ENCODE measurements at places on chromosomes 3 and 15.

DNA sequence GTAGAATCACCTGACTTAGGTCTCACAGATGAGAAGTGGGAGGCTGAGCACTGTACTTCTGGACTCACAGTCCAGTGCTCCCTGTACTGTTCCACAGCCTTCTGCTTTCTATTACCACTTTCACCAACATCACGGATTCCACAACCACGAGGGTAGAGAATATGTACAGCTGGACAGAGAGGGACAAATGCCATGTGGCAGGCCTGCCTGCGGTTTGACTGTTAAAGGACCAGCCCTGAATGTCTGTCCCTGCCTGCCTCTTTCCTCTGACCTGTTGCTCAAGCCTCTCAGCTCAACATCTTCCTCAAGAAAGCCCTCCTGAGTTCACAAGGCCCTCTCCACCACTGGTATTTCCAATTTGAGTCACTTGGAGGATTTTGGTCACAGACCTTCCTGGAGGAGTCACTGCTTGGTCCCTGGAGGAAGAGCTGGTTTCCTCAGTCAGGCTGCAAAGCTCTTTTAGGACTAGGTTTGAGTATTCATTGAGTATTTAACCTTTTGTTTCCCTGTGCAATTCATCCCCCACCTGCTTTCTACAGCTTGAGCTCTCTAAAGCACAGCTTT, 49.1 kb downstream of the RAB11A start:
- DNase-seq = no peak

DNA sequence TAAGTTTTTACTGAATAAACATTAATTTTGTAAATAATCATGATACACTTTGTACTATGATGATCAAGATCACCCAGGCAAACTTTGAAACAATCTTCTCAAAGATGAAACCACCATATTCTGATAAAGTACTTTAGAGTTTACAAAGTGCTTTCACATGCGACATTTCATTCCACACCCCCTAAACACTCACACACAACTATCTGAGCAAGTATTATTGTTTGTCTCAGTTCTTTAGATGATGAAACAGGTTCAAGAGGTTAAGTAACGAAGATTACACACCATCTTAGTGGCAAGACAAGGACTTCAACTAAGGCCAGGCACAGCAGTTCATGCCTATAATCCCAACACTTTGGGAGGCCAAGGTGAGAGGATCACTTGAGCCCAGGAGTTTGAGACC, 37.6 kb downstream of the ZNF148 start:
- DNase-seq = no peak

DNA sequence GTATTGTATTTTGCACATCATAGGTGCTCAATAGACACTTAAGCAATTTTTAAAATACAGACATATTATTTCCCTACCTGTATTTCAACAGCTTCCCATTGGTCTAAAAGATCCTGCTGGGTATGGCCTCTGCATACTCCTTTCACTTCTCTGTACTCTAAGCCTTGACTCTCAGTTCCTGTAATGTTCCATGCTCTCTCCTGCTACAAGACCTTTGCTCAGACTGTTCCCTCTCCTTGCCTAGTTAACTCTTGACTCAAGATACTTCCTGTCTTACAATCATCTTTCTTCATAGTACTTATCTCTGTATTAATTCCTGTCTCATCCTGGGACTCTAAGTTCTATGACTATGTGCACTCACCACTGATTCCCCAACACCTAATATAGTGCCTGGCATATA, 1.7 kb downstream of the SCN11A start:
- DNase-seq = no peak

DNA sequence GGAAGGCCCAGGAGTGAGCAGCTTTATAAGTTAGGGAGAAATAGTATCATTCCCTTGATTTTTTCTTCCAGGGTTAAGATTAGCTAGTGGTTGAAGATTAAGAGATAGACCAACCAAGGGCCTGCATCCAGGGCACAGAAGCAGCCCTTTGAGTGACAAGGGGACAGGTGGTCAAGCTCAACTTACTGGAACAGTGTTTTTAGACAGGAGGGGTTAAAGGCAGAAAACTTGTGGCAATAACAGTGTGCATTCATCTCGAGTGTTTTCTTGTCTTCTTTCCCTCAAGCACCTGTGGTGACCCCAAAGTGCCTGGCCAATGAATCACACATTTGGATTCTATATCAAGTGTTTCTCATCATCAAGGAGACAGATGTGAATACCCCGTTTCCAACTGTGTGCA, 267.5 kb downstream of the PDCD6IP start:
- no peak for DNase-seq

GRCh38 chr15:69659454-69660050, 206.9 kb downstream of the RPLP1 start:
- no peak for DNase-seq

DNA sequence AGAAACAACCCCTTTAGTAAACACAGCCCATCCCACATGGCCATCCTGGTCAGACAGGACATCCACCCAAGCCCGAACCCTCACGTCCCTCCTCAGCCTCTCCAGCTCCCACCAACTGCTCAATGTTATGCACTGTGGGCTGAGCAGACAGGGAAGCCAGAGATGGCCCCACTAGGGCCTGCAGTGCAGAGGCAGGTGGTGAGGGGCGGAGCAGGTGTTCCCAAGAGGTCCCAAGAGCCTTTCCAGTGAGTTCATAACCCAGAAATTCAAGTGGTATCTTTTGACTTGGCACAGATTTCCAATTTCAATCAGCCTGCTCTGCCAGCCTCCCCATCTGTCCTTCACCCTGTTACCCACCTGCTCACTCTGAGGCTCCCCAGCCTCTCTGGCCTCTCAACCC, 130.3 kb downstream of the LIPC start:
- no peak for DNase-seq

DNA sequence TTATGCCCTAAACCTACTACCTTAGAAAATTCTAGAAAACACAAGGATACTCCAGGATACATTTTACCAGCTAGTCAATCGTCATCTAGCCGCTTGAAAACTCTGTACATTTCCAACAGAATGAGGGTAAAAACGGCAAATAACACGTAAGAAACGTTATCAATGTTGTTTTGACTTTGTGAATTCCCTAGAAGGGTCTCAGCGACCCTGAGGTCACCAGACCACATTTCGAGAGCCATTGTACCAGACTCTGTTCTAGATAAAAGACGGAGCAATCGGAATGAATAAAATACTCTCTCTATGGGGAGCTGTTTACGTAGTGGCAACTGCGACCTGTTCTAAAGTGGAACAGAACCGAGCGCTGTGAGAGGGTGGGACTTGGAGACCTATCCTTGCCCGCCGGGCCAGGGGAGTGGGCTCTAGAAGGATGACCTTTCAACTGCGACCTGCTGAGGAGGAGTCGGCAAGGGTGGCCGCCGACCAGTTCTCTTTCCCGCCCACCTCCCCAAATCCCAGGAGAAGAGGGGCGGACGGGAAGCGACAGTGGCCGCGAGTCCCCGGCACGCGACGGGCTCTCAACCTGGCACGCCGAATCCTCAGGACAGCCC, 778 bp upstream of the AP4E1 start:
- DNase-seq = no peak

GRCh38 chr15:80556694-80557367, 138.3 kb upstream of the ABHD17C start:
- no peak for DNase-seq

DNA sequence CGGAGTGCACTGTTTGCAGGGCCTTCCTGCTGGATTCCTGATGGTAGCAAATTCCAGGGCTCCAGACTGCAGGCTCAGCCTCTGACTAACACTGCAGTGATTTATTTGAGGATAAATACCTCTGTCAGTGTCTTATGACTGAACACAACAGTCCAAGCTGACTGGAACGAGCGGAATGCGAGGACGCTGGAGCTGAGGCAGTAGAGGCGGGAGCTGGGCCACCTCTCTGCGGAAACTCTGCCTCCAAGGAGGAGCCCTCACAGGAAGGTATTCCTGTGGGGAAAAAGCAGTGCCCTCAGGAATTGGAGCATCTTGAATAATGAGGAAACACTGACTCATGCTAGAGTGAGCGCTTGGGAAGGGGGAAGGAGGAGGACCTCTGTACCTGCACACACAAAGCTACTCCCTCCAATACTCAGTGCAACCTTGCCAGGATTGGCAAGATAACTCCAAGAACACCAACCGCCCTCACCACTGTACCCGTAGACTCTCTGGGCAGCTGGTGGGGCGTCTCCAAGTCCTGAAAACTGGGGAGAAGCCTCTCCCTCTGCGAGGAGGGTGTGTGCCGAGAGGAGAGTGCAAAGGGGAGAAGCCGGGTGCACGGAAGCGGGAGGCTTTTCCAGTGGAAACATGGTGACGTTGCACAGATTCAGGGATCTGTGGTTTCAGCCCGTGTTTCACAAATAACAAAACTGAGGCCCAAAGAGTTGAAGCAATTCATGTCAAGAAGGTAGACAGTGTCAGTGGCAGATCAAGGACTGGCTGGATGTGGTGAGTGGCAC, 43.0 kb downstream of the VGLL4 start:
- no peak for DNase-seq

- no peak for DNase-seq
Measured at GRCh38 chr15:25933456-25934158, 70.5 kb upstream of the ATP10A start.

GRCh38 chr3:42205800-42206514, 60.0 kb downstream of the CCK start:
- DNase-seq = no peak

GRCh38 chr15:88543065-88543776, 3.3 kb downstream of the DET1 start:
- no peak for DNase-seq

GRCh38 chr15:100073982-100074381, 267.8 kb downstream of the ADAMTS17 start:
- DNase-seq = no peak

DNA sequence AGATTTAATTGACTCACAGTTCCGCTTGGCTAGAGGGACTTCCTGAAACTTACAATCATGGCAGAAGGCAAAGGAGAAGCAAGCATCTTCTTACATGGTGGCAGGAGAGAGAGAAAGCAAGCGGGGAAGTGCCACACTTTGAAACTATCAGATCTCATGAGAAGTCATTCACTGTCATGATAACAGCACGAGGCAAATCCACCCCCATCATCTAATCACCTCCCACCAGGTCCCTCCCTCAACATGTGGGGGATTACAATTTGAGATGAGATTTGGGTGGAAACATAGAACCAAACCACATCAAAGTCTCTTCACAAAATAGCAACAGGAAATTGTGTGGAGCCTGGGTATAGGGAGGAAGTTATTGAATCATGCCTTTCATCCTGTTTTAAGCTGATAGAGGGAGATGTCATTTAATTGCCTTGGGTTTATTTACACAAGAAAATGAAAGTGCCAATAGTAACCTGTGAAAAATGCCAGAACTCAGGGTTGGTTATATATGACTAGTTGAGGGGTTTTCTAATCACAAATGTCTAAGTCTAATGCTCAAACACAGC, 624.8 kb upstream of the LMCD1 start:
- no peak for DNase-seq

GRCh38 chr3:172918568-172919296, 168.2 kb downstream of the ECT2 start:
- DNase-seq = no peak

DNA sequence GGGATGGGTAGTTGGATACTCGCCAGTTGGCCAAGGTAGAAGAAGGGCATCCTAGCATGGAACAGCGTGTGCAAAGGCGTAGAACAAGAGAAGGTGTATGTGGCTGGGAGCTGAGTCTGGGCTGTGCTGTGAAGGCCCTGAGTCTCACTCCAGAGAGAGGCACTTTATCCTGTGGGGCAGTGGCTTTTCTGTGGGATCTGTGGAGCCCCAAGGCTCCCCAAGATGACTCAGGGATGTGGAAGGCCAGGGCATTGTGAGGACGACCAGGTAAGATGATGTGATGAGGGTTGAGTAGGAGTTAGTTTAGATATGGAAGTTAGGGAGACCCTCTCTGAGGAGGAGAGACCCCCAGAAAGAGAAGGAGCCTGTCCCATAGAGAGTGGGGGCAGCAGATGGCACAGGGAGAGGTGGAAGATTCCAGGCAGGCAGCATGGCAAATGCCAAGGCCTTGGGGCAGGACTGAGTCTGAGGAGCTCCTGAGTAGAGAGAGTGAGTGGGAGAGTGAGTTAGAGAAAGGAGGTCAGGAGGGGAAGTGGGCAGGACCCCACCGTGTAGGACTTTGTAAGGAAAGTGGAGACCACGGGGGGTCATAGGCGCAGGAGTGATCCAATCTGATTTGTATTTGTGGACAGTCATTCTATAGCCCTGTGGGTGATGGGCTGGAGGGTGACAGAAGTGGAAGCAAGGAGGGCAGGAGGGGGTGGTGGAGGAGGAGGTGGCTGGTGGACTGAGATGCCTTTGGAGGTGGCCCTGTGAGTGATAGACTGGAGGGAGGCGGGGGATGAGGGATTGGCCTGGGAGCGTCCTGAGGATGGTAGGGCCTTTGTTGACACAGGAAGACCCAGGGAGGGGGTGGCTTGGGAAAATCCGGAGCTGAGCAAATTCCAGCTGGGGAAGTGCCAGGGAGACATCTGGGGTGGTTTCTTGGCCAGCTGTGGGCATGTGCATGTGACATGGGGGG, 50.3 kb downstream of the FBLN2 start:
- DNase-seq = no peak

DNA sequence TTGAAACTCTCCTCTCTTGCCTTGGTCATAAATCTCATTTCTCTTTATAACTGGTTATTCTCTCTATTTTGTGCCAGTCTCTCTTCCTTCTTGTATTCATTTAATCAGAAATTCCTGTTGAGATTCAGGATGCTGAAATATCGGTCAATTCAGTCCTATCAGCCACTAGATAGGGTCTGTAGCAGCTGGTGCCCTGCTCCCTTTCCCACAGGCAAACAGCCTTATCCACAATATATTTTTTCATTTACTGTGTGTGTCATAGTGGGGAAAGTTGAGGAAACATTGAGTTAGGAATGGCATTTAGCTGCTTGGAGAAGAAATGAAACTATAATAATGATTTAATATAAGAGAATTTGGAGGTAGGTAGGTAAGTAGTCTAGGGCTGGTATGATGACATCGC, 146.3 kb downstream of the RBPMS2 start:
- no peak for DNase-seq

DNA sequence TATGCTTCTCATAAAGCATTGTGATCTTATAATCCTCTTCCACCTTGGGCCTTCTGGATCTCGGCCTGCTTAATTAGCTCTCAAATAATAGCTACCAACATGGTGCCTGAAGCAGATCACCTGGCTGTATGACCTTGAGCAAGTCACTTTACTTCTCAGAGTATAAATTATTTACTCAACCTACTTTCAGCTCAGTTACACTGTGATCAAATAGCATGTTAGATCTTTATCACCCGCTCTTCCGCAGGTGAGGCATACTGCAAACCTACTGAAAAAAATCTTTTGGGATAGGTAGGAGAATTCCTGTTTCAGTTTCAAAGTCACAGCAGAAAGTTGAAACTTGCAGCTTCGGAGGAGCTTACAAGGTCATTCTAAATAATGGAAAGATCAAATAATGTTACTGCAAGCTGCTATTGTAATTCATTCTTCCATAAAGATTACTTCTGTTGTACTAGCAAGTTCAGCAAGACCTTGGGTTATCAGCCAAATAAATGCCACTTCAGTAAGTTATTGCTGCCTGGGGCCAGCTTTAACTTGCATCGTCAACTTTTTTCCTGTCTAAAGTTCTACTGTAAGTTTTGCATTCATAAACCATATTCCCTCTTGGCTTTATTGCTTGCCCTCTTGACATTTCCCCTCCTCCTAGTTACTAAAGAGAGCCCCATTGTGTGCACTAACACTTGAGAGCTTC, 268.4 kb upstream of the ATP11B start:
- no peak for DNase-seq
